ENCODE measurements at places on chromosomes 11 and 22. TPM values are rescaled to one million over a fixed set of nuclear protein-coding genes. Genes with fewer than 3 reads are reported as not detected.
A peak's percentile ranks its signal among the peaks of the same experiment; 100 is the strongest.

- no peak for DNase-seq
These were observed 31.8 kb upstream of the HSPA8 start for GRCh38 chr11:123093739-123094138.

- DNase-seq = no peak
These were observed 4.3 kb downstream of the ASRGL1 start for GRCh38 chr11:62341588-62341987.

Gene TRIM49
- total RNA-seq = not detected

- peak; percentile 39 for DNase-seq
These were observed 32.4 kb downstream of the NF2 start for GRCh38 chr22:29635734-29636357.

GRCh38 chr11:20127671-20128527 lies 32.4 kb downstream of the DBX1 start:
- peak; percentile 42 for DNase-seq

DNA sequence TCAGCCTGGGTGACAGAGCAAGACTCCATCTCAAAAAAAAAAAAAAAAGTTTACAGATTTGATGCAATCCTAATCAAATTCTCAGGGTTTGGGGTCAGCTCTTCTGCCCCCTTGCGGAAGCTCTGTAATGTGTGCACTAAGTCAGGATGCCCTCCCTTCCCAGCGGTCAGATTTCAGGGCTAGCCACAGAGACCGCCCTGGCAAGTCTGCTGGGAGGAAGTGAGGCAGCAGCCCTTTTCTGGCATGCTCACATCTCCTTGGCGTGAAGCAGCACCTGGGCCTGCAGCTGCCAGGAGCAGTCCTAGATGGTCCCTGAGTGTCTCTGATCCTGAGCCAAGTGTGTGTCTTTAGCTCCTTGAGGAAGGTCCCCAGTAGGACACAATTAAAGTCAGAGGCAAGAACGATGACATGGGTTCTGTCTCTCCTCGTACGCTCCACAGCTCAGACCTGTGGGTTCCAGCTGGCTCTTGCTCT lies 10.9 kb upstream of the APOBEC3C start:
- peak; percentile 87 for DNase-seq

Gene ZNF215
- 8.0 TPM for total RNA-seq

GRCh38 chr22:36471341-36471821 lies 10.1 kb downstream of the TXN2 start:
- peak; percentile 76 for DNase-seq

Gene ENTHD1
- total RNA-seq = not detected

DNA sequence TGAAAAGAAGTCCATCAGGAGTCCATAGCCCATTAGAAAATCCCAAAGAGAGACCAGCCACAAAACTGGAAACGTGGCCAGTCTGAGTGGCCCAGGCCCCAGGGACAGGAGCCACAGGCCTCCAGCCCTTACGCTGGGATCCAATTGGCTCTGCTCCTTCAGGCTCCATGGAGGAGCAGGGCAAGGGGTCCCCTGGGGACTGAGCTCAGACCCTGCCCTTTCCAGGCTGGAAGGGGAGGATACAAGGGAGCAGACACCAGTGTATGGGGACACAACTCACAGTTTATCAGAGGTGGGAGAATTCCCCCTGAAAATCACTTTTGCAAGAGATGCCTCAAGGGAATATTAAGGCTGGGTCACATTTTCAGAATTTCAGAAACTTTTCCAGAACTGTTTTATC lies 227.5 kb downstream of the NTM start:
- no peak for DNase-seq

DNA sequence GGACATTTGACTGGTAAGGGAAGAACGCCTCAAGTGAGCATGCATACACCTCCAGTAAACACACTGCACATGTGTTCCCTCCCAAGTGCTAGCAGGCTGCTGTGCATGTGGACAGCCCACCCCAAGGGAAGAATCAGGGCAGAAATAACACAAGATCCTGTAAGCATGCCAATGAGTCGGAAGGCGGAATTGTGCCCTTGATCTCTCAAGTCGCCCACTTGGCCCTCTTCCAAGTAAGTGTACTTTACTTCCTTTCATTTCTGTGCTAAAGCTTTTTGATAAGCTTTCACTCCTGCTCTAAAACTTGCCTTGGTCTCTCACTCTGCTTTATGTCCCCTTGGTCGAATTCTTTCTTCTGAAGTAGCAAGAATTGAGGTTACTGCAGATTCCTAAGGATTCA lies 139.6 kb downstream of the TRPC6 start:
- no peak for DNase-seq

GRCh38 chr11:97745515-97746050 lies 1275.2 kb upstream of the CNTN5 start:
- DNase-seq = no peak

GRCh38 chr11:73359930-73360742 lies 16.1 kb upstream of the RELT start:
- no peak for DNase-seq

GRCh38 chr22:39348909-39349505 lies 784 bp upstream of the SYNGR1 start:
- DNase-seq = no peak

- DNase-seq = no peak
These were observed 9.9 kb downstream of the FEN1 start for GRCh38 chr11:61802605-61803004.
